Fibroblast of skin of left quadriceps (primary cell): ENCODE measurements at places on chromosomes 7 and 10.

GRCh38 chr7:6631605-6632004 is 5.5 kb upstream of the ZNF316 start:
- DNase-seq = no peak

DNA sequence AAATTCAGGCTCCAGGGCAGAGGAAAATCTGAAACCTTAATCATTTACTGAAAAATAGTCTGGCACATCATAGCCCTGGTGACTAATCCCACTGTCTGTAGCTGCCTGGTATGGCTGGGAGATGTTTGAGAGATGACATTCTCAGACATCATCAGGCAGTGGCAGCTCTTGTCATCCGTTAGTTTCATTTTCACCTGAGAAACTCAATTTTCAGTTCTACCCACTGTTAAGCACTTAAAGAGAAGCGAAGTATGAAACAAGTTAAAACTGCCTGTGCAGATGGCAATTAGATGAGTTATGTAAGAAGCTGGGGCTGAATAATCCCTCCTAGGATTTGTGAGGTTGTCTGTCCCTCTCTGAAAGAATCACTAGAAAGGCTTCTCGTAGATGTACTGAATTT is 150.2 kb downstream of the NSUN6 start:
- DNase-seq = peak; percentile 7

DNA sequence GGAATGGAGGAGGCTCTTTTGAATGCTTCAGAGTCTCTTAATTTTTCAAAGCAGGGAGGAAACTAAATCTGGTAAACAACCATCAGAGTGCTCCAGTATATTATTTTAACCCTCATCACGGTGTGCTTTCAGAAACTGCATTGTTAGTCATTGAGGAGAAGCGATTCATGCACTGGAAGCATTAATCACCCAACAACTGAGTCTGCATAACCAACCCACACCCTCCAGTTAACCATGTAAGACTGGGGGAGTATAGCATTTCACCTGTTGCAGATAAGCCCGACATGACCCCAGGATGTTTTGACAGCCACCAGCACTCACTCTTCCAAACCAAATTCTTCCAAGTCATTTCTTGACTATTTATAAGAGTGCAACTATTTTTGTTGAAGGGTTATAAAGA is 257.6 kb downstream of the GATA3 start:
- no peak for DNase-seq

GRCh38 chr10:34184397-34184796 is 630.7 kb downstream of the PARD3 start:
- no peak for DNase-seq

DNA sequence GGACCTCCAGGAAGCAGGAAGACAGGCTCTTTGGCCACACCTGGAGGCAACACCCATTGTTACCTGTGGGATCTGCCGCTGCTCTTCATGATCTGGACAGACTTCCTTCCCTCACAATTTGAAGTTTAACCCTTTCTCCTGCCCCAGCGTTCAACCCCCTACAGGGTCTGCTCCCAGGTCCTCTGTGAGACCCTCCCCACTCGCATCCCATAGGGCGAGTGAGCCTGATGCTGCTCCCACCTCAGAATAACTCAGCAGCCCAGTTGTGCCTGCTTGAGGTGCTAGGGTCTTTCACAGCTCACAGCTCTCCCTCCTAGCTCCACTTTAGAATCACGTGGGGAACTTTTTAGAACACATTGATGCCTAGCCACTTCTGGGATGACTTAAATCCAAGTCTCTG is 61.8 kb upstream of the C10orf90 start:
- DNase-seq = no peak

- DNase-seq = no peak
Measured at GRCh38 chr10:34637418-34637911, 177.6 kb downstream of the PARD3 start.

DNA sequence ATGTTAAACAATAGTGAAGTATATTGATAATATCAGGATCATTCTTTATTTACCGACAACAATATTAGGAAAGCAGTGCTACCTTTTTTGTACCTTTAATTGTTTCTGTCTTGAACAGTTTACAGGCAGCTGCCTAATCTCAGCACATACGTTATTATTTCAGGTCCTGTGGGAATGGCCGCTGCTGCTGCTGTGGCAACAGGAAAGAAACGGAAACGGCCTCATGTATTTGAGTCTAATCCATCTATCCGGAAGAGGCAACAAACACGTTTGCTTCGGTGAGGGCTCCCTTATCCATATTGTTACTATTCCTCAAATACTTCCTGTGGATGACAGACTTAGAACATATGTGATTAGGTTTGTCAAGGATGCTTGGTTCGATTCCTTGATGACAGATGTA is 59.7 kb downstream of the NRF1 start:
- DNase-seq = no peak

GRCh38 chr10:103632247-103632642 is 138.7 kb downstream of the NEURL1 start:
- no peak for DNase-seq

DNA sequence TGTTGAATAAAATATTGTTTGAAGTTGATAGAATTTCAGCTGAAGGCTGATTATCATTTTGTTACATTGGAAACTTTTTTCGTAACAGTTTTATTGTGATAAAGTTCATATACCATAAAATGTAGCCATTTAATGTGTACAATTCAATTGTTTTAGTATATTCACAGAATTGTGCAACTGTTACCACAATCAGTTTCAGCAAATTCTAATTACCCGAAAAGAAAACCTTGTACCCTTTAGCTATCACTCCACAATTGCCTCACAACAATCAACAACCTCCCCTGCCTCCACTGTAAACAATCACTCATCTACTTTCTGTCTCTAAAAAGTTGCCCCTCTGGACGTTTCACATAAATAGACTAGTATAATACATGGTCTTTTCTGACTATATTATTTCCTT is 179.7 kb upstream of the BET1 start:
- DNase-seq = no peak
